ENCODE measurements at places on chromosomes 5 and 9.
A peak's percentile ranks its signal among the peaks of the same experiment; 100 is the strongest.

- no peak for DNase-seq
These were observed 11.1 kb upstream of the MED27 start for GRCh38 chr9:132090771-132091170.

DNA sequence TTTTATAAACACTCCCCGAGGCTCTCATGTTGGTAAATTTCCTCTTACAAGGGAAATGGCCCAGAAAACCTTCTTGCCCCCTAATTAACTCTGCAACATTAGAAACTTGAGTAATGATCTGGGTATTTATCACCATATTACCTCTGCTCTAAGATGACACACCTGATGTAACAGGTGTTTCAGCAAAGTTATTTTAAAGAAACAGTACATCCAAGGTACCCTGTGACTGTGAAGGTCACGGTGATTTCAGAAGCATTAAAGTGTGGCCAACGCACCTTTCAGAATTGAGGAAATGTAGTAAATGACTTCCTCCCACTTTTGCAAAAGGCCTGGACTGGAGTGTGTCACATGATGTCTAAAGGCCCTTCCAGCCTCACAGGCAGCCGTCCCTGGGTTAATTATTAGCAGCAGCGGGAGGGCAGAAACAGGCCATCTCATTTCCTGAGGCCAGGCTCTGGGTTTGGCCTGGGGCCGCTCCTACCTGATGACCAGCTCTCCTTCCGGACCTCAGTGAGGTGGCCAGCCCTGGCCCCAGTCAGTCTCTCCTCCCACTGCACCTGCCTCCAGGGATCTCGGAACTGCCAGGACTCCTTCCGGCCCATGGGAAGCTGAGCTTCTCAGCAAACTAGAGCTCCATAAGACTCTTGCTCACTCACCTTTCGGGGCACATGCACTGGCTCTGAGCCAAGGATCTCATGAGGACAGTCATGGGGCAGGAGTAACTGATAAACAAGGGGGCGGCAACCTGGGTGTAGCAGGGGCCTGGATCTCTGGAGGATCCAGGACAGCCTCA lies 20.7 kb downstream of the PTPN3 start:
- DNase-seq, result no peak

DNA sequence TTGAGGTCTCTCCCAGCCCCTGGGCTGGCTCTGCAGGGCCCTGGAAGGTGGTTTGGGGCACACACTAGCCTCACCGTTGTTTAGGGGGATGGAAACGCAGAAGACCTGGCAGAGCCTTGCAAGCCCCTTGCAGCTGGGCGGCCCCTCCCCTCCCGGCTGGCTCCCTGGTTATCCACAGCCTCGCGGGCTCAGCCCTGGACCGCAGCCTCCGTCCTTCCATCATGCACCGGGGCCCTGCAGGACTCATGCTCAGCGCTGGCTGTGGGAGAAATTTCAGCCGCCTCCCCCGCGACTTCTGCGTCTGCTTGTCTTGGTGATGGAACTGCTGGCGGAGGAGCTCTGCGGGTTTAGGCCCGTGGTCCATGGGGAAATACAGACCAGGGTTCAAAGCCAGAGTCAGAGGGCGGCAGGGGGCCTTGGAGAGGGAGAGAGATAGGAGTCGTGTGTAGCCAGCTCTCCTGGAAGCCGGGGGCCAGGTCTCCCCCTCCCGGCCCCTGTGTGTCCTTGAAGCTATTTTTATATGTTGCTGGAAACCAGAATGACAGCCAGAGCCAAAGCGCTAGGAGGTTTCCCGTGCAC lies 75.8 kb upstream of the IER5L start:
- no peak for DNase-seq

DNA sequence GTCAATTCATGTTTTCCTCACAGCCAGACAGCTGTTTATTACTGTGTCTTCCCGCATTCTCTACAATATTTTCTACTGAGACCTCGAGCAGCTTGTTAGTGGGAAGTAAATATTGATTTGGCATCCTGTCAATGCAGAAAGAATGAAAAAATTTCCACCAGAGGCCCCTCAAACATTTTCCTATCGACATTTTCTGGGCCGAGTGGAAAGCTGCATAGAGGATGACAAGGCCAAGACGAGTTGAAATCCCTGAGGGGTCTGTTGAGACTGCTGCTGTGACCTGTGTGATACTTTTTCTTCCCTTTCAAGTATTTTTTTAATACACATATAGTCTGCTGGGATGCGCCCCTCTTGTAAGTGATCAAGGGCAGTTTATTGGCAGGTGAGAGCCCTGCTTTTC lies 91.4 kb upstream of the SH3GL2 start:
- no peak for DNase-seq

DNA sequence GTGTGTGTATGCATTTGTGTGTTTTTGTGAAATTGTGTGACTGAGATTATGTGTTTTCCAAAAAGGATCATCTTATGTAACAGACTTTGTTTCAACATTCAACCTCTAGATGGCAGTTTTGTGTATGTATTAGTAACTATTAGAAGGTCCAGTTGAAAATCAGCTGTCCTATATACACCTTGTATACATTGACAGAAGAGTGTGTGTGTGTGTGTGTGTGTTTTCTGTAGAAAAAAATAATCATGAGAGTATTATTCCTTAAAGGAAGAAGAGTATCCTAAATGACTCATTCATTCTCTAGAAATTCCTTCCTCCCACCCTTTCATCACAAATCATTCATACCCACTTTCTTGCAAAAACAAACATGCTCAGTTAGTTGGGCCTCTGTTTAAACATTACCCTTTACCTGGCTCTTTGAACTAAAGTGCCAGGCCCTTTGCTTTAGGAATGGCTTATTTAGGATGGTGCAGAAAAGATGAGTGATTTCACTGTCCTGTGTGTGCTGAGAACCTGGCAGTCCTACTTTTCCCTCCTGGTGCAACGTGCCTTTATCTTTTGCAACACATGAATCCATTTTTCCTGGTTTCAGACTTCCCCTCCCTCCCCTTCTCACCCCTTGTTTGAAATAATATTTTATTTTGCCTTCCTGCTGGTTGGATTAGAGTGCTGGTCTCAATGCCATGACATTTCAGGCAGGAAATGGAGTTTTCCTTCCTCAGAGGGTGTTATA lies 152.2 kb downstream of the ARHGAP26 start:
- peak; percentile 23 for DNase-seq

- no peak for DNase-seq
These were observed 72.8 kb downstream of the NR6A1 start for GRCh38 chr9:124698265-124698664.

GRCh38 chr5:124468671-124469411 lies 277.6 kb downstream of the ZNF608 start:
- DNase-seq, result no peak

DNA sequence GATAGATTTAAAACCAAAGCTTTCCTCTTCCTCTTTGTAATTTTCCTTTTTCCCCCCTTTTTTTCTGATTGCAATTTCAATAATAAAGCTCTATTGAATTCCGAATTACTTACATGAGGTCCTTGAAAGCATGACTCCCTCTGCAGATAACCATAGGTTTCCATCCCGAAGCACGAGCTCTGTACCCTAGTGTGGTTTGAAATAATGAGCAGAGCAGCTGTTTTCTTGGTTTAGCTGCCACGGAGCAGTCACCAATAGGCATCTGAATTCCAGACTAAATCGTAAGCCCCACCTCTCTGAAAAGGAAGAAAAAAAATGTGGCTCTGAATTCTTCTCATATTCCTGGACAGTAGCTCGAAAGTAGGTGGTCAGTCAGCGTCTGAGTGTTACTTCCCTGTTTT lies 18.5 kb upstream of the GNE start:
- no peak for DNase-seq

GRCh38 chr9:123318202-123318601 lies 37.8 kb upstream of the CRB2 start:
- DNase-seq, result peak; percentile 77

DNA sequence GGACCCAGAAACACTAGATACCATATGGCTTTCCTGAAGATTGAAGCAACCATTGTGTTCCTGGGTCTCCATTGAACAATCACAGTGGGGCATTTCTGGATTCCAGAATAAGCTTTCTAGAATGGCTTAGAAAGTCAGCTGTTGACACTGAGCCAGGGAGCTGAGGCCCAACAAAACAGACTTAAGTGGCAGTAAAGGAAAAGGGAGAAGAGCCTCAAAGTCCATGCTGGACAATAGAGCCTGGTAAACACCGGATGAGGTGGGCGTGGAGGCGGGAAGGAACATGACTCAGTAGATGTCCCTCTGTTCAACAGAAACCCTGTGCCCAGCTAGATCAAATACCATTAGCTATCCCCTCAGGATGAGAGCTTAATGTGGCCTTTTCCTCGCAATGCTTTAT lies 14.8 kb downstream of the SPARC start:
- DNase-seq, result no peak

- DNase-seq, result no peak
These were observed 4.4 kb downstream of the SETD9 start for GRCh38 chr5:56913766-56914165.

DNA sequence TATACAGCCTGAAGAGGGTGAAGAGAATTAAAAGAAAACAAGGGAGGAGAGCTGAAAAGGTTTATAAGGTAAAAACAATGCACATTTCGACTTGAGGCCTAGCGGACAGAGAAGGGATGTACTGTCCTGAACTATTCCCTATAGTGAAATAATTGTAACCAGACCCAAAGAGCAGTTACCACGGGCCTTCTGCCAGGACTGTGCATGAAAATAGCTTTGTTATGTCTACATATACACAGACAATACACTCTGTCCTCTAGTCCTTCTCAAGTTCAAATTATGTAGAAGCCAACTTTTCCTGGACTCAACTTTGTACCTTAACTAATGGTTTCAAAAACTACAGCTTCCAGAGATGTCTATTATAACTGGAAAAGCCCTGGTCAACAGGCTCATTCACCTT lies 223.7 kb downstream of the PCSK5 start:
- no peak for DNase-seq

DNA sequence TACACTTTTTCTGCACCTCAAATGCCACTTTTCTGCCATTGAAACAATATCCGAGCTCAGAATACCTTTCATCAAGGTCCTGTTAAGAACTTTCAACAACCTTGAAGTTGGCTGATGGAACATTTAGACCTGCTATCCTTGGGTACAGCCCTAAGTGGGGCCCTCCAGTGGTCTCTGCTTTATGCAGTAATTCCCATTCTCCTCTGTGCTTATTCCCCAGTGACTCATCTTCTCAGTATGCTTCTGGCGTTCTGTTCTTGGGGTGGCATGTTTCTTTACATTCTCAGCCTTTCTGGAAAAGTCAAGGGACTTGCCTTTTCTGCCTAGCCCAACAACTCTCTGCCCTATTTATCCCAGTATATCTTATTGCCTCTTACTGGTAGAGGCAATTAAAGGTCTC lies 7.1 kb downstream of the ANP32B start:
- no peak for DNase-seq

DNA sequence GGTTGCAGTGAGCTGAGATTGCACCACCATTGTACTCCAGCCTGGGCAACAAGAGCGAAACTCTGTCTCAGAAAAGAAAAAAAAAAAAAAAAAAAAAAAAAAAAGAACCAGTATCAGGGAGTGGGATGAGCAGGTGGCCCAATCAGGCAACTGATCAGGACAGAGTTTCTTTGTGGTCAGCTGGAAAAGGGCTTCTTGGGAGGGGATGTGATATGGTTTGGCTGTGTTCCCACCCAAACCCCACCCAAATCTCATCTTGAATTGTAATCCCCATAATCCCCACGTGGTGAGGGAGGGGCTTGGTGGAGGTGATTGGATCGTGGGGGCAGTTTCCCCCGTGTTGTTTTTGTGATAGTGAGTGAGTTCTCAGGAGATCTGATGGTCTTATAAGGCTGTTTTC lies 4.7 kb upstream of the GCNT1 start:
- DNase-seq, result no peak

DNA sequence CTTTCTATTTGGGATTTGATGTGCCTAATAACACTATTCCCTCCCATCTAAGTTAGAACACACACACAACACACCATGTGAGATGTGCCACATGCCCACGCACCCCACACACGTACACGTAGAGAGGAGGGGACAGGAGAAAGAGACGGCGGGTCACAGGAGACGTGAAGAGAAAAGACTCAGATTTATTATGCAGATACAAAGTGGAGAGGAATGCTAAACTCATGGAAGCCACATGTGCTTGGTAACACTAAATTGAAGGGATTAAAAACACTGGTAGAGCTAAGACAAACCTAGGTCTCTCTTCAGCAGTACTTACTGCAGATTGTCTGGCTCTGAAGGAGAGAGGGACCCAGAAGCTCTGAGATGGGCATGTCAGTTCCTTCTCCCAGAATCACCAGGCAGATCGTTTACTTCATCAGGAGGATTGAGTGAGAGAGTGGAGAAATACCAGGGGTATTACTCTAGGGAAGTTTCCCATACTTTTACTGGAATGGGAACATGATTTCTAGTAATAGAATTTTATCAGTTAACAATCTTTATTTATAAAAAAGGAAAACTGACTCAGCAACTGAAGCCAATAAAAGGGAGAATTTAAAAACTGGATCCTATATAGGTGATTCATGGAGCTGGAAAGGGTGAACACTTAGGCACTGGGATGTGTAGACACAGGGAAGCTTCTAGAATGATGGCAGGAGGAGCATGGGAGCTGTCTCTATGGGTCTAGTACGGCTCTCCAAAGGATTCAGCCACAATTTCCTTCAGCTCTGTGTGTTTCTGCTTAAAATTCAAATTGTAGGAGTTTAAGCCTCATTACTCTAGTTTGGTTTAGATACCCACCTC lies 139.4 kb downstream of the MACIR start:
- DNase-seq, result no peak

GRCh38 chr5:53211799-53212198 lies 102.2 kb upstream of the MOCS2 start:
- DNase-seq, result peak; percentile 43

- DNase-seq, result no peak
These were observed 2.4 kb upstream of the ANKDD1B start for GRCh38 chr5:75608870-75609269.

- DNase-seq, result peak; percentile 25
These were observed 20.3 kb downstream of the OSTF1 start for GRCh38 chr9:75108571-75108970.

GRCh38 chr9:130265431-130266235 lies at the start of gene HMCN2:
HMCN2 (plus strand) TSS chr9:130265760; CDS start chr9:130265879, 119 bp downstream.
- no peak for DNase-seq

GRCh38 chr9:127927201-127927987 lies 3.2 kb downstream of the PIP5KL1 start:
- DNase-seq, result peak; percentile 68

GRCh38 chr9:75131700-75132099 lies 43.4 kb downstream of the OSTF1 start:
- no peak for DNase-seq

GRCh38 chr5:149938279-149938678 lies 6.3 kb downstream of the PDE6A start:
- DNase-seq, result no peak

- DNase-seq, result no peak
These were observed 207.3 kb downstream of the SAXO1 start for GRCh38 chr9:18825656-18826170.

All from activated CD4-positive, alpha-beta T cell treated with anti-CD3 and anti-CD28 coated beads, Interleukin-10, Interleukin-2, amounts not matched to agents 100 ng/mL and 50 ng/mL, durations not matched to agents 16 hours and 8 hours (primary cell).